ENCODE measurements at places on chromosomes 3 and 15.

DNA sequence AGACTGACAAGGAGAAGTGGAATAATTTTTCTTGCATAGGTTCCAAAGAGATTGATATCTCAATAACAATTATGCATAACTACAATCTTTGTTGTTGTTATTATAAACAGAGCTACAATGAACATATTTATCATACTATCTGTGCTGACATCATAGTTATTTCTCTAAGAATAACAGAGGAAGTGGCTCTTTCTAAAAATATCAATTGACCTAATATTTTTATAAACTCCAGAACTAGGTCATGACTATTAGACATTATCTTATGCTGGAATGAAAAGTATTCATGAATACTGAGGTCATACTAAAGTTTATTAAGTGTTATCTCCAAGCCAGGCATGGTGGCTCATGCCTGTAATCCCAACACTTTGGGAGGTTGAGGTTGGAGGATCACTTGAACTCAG lies 114.1 kb downstream of the DCLK3 start:
- DNase-seq: no peak

DNA sequence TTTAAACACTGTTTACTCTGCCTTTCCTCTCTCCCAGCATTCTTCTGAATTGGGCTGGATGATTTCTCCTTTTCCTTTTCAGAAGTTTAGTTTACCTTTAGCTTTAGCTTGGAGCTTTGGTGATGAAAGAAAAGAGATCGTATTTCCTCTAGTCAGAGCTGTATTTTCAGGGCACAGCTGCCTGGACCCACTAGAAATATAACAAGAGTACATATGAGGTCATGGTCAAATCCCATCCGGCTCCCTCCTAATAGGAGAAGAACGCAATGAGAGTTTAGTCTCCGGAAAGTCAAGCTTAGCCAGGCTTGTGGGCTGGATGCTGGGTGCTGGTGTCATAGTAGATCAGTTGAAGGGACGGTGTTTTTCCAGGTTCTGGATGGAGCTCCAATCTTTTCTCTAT lies 177.1 kb upstream of the PFN2 start:
- no peak for DNase-seq

- DNase-seq: peak; percentile 93
Observed at GRCh38 chr3:2511356-2511755, 412.7 kb downstream of the CNTN4 start.

DNA sequence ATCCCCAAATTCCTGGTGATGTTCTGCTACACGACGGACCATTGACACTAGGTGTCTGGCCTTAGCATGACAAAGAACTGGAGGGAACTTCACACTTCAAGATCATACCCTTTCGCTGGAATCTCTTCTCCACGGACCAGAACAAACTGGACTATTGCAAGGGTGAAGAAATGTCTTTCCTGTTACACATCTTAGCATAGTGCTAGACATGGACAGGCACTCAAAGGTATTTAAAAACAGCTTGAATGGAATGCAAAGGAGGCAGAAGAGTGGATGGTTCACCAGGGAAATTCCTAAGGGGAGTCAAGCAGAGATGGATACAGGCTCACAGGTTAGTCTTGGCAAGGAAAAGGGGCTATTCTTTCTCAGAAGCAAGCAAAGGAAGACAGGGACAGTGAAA lies 33.5 kb upstream of the PDZRN3 start:
- DNase-seq: no peak

- peak; percentile 27 for DNase-seq
Observed at GRCh38 chr3:124243177-124243859, 251.4 kb upstream of the ROPN1 start.

Data from NCI-H2171 treated with DMSO at 0.1 percent for 48 hours (cell line).